GM19239 (cell line): ENCODE measurements at places on chromosomes 5 and 9.

DNA sequence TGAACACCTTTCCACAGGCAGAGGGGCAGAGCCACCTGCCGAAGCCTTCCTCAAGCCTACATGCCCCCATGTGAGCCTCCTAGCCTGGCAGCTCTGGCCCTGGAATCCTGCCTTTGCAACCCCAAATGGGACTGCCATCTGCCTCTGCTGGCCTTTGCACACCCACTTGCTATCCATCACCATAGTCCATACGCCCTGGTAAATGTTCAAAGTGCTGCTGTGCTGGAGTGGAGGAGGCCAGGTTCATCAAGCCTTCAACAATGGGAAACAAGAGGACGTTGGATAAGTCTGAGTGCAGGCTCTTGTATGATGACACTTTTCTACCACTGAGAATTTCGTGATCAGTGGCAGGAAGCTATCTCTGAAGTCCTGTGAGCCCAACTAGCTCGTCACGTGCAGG, 159.8 kb downstream of the MED10 start:
- DNase-seq: no peak

DNA sequence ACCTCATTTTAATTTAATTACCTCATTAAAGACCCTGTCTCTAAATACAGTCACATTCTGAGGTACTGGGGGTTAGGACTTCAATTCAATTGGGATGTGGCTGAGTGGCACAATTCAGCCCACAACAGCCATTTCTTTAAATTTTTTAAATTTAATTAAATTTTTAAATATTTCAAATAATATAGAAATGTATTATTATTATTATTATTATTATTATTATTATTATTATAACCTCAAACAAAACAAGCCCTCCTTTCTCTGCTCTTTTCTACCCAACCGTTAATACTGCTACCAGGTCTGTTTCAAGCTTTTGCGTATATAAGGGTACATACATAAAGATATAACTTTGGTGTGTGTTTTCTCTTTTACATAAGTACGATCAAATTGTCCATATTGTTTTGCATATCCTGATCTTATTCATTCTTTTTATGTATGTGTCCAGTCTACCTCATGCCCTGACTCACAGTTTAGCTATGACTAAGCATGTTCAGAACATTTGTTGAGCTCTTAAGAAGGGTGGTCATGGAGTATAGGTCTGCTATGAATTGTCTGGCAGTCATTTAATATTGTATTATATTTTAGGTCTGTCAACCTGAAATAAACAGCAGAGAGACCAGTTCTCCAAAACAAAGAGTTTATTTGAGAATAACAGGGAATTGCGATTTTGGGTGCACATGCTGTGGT, 16.1 kb upstream of the RAB14 start:
- no peak for DNase-seq

DNA sequence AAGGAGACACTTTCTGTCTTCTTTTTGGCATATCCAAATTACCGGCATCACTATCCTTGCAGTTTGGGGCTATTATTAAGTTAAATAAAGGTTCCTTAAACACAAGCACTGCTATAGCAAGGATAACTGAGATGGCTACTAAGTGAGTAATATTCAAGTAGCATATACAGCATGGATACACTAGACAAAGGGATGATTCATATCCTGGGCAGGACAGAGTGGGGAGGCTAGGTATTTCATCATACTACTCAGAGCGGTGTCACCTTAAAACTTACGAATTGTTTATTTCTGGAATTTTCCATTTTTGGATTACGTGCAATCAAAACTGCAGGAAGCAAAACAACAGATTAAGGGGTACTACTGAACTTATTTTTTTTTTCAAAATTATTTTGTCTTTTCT, 54.1 kb downstream of the FER start:
- no peak for DNase-seq

DNA sequence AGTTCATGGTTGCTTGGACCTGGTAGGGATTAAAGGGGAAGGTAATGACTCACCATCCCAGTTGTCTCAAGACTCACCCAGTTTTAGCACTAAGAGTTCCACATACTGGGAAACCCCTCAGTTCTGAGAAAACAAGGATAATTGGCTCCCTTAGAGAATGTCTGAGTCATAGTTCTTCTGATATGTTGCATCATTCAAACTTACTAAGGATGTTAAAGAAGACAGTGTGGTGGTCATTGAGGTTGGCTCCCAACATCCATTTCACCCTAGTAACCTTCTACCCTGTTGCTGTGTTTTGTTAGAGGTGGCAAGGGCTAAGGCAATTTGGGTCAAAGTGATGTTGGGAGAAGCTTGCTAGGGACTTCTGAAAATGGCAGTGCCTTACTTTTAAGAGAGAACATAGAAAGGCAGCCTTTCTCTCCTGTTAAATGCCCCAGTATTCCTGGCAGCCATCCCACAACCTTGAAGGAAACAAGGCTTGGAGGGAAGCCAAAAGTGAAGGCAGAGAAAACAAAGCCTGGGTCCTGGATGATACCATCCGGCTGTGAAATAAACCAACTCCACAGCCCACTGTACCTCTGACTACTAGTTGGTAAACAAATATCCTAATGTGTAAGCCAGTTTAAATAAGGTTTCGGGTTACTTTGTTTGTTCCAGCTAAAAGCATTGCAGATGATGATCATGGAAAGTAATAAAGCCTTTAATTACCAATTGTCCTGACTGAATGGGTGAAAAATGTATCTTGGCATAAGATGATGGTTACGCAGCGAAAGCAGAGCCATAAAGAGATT, 80.4 kb upstream of the ADAMTSL1 start:
- no peak for DNase-seq

DNA sequence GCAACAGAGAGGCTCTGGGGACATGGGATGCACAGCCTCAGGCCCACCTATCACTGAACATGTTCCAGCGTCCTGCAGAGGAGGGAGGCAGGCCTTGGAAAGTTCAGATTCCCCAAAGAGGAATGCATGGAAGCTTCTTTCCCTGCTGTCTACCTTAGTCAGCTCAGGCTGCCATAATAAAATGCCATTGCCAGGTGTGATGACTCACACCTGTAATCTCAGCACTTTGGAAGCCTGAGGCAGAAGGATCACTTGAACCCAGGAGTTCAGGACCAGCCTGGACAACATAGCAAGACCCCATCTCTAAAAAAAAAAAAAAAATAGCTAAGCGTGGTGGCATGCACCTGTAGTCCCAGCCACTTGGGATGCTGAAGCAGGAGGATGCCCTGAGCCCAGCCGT, 24.5 kb upstream of the TOR1B start:
- no peak for DNase-seq

GRCh38 chr5:26482810-26483375, 555.5 kb downstream of the CDH9 start:
- DNase-seq: peak; percentile 2

- no peak for DNase-seq
These were observed 19.5 kb downstream of the TTC33 start for GRCh38 chr5:40736103-40736875.

DNA sequence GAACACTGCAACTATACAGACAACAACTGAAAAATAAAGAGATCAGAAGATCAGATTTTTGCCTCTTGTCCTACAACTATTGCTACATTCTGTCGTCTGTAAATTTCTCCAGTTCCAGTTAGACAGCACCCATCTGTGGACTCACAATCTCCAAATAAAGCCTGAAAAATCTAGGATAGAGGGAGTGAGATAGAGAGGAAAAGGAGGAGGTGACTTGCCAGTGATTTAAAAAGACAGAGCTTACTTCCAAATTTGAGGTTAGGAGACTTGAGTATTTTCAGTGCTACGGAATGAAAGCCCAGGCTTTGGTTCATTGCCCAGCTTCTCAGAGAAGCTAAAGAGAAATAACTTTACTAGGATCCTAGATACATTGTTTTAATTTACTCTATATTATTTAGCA, 63.6 kb downstream of the PTCD2 start:
- no peak for DNase-seq

DNA sequence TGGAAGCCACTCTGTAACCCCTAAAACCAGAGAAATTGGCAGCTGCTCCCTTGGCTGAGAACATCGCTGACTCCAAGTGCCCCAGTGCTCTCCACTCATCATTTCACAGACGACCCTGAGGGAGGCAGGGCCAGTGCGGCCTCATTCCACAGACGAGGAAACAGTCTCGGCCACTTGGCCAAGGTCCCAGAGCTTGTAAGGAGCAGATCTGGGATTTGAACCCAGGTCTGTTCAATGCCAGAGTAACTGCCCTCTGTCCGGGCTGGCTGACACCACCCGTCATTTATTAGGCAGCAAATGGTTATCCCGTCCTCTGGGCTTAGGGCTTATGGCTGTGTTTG, 19.9 kb upstream of the IER5L start:
- DNase-seq: no peak

DNA sequence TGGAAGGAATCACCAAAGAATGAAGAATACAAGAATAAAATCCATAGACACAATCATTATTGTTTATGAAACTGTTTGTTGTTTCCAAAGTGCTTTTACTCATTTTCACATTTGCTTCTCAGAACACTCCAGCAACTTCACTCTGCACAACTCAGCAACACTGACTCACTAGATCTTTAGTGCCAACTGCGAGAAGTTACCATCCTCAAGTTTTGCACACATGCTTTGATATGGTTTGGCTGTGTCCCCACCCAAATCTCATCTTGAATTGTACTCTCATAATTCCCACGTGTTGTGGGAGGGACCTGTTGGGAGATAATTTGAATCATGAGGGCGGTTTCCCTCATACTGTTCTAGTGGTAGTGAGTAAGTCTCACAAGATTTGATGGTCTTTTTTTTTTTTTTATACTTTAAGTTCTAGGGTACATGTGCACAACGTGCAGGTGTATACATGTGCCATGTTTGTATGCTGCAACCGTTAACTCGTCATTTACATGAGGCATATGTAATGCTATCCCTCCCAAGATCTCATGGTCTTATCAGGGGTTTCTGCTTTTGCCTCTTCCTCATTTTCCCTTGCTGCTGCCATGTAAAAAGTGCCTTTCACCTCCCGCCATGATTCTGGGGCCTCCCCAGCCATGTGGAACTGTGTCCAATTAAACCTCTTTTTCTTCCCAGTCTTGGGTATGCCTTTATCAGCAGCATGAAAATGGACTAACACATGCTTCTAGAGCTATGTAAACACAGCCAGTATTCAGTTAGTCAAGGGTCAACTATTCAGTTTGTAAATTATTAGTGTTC, 36.9 kb downstream of the CLINT1 start:
- no peak for DNase-seq

DNA sequence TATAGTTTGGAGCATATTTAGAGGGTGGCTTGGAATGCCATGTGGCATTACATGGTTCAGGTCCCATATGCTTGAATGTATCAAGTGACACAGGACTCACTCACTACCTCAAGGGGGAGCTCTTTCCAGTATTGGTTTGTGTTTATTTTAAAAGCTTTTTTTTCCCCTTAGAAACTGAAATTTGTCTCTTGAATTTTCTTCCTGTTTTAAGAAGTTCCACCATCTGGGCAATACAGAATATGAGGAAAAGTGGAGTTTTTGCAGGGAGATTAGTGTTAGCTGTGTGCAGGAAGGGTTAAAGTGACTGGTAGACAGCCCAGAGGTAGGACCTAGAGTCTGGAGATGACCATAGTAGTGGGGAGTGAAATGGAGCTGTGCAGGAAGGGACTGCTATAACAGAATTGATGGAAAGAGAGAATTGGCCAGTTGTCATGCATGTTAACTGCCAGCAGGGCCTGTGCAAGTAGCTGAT, 36.6 kb downstream of the CTNNA1 start:
- peak; percentile 33 for DNase-seq

- DNase-seq: no peak
These were observed 252.4 kb upstream of the CCNH start for GRCh38 chr5:87665166-87665565.

DNA sequence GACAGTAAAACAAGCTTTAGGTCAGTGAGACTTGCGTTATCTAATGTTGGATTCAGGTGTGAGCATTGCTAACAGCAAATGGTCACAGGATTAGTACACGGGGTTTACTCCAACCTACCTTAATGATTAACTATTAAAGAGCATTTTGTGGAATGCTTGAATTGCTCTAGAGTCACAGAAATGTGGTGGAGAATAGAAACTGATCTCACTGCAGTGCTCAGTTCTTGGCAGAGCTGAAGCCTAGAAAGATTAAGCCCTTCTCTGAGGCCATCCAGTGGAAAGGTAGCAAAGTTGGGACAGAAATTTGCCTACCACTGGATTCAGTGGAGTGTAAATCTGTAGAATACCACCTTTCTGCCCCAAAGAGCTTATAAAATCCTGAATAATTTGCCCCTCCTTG, 60.9 kb downstream of the ICE1 start:
- DNase-seq: no peak

- DNase-seq: no peak
These were observed 63.0 kb downstream of the TTC39B start for GRCh38 chr9:15244001-15244441.

GRCh38 chr9:19151425-19152159, 24.3 kb upstream of the PLIN2 start:
- no peak for DNase-seq

DNA sequence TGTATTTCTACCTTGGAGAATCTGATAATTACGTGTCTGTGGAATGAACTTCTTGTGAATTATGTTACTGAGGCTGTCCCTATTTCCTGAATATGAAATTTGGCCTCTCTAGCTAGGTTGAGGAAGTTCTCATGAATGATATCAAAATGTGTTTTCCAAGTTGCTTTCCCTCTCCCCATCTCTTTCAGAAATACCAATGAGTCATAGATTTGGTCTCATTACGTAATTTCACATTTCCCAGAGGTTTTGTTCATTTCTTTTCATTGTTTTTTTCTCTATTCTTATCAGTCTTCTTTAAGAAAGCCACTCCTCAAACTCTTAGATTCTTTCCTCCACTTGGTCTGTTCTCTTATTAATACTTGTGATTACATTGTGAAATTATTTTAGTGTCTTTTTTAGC, 923.8 kb upstream of the CDH9 start:
- DNase-seq: no peak

DNA sequence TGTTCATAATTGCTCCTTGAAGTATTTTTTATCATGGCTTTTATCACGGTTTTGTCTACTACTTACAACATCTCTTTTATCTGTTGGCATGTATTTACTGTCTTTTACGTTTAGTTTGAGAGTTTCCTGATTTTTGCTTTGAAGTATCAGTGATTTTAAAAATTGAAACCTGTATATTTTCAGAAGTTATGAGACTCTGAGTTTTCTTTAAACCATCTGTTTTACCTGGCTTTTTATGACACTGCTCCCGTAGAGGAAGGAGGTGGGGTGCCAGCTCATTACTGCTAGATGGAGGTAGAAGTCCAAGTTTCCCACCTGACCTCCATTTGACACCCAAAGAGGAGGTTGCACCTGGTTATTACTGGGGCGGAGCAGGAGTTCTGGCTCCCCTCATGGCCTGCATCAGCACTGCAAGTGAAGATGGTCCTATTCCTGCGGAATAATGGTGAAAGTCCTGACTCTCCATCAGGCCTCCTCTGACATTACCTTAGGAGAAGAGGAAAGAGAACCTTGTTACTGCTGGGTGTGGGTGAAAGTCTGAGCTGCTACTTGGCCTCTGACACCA, 10.0 kb upstream of the ZNF131 start:
- DNase-seq: no peak

GRCh38 chr5:89421035-89421434, 538.1 kb upstream of the MEF2C start:
- DNase-seq: no peak
